ENCODE measurements at places on chromosomes 1 and 21.

- no peak for DNase-seq
Observed at GRCh38 chr1:155893389-155894142, 17.6 kb downstream of the RIT1 start.

DNA sequence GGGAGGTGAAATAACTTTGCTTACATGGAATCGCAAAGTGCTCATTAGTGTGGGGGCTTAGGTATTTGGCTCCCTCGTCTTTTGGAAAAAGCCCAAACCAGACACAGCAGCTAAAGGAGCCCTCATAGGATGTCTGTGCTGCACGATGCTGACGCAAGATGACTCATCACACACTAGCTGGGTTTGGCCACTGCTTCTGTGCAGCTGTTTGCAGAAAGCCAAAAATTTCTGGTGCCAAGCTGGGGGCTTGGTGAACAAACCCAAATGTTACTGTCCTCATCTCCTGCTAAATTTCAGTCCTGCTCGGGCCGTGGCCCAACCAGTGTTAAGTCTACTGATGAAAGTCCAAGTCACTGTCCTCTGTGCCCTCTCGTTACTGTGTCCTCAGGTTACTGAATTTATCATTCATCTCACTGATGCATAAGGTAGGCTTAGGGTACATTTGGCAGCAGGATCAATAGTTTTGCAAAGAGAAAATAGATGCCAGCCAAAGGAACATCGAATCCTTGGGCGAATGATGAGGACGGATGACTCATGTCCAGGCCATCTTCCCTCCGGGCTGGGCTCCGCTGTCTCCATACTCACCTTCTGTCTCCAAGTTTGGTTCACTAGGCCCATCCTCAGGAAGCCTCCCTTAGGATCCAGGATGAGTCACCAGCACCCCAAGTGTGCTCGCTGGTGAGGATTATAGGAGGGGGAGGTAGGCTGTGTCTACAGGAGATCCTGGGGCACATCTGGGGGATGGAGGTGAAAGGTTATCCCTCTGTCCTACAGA is 177.7 kb downstream of the ADSS2 start:
- no peak for DNase-seq

- no peak for DNase-seq
Observed at GRCh38 chr1:10900251-10900651, 103.8 kb upstream of the CASZ1 start.

GRCh38 chr1:26009796-26010447 is 11.7 kb upstream of the EXTL1 start:
- no peak for DNase-seq

- no peak for DNase-seq
Observed at GRCh38 chr1:152585586-152585985, 5.3 kb upstream of the LCE3D start.
